ENCODE measurements at places on chromosomes 2 and 18.

DNA sequence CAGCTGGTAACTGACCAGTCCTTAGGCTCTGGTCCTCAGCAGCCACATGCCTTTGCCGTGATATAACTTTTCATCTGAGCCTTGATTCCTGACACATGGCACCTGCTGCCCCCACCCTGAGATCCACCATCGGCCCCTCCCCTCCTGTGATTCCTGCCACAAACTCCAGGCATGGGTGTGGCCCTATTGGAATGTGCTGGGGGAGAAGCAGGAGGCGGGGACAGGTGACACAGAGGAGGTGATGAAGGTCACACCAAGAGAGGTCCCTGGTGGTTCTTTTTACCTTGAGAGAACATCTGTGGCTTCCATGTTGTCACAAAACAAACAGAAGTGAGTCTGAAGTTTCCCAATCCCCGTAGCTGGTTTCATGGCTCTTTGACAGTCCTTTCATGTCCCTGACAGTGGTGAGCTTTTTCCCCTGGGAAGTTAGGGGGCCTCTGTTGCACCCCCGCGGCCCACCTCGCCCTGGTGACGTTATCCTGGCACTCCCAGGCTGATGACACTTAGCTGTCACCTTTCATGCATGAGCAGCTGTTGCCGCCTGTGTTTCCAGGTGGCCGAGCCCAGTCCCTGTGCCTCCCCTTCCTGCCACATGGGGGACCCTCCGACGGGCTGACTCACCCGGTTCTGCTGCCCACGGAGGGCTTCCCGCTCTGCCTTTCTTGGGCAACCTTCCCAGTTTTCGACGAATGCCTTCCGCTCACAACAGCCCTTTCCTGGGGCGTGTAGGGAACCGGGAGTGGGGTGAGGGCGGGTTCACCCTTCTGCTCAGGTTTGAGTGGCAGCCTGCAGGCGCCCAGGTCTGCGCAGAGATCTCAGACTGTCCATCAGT lies 66.3 kb upstream of the GLI2 start:
- no peaks in the 10 kb centered on the region for H3K36me3 ChIP-seq
- no peak overlapping the region for H3K27ac ChIP-seq
- no peaks in the 10 kb centered on the region for H3K4me1 ChIP-seq

DNA sequence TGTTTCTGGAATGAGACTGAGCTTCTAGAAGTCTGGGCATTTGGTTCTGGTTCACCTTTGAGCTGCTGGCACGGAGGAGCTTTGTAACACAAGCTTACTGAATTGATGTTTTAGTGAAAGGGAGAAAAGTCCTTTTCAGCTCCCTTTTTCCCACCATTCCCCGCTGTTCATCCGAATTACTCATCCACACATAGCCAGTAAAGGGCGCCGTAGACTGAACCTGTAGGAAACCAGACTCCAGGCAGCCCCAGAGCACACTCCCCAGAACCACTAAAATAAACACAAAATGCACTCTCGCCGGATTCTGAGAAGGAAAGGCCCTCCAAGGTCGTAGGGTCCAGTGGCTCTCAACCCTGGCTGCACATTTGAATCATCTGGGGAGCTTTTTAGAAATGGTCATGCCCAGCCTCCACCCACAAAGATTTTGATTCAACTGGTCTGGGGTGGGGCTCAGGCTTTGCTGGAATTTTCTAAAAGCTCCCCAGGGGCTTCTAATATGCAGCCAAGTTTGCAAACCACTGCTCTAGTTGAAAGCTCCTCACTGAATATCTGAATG lies 29.6 kb downstream of the TCF7L1 start:
- no peak overlapping the region for H3K4me3 ChIP-seq
- no peaks in the 10 kb centered on the region for H3K36me3 ChIP-seq
- no peaks in the 10 kb centered on the region for H3K27me3 ChIP-seq
- DNase-seq, result no peak
- no peak overlapping the region for H3K27ac ChIP-seq

GRCh38 chr2:169891593-169892298 lies 64.5 kb downstream of the UBR3 start:
- no peak overlapping the region for H3K27ac ChIP-seq
- no peaks in the 10 kb centered on the region for H3K27me3 ChIP-seq
- H3K4me1 ChIP-seq, result no peaks in the 10 kb centered on the region
- H3K36me3 ChIP-seq, result no peaks in the 10 kb centered on the region

- no peaks in the 10 kb centered on the region for H3K4me1 ChIP-seq
- H3K27me3 ChIP-seq, result no peaks in the 10 kb centered on the region
- no peak for DNase-seq
- H3K36me3 ChIP-seq, result no peaks in the 10 kb centered on the region
- no peak overlapping the region for H3K4me3 ChIP-seq
Observed at GRCh38 chr2:101442667-101443061, 32.2 kb downstream of the RFX8 start.

DNA sequence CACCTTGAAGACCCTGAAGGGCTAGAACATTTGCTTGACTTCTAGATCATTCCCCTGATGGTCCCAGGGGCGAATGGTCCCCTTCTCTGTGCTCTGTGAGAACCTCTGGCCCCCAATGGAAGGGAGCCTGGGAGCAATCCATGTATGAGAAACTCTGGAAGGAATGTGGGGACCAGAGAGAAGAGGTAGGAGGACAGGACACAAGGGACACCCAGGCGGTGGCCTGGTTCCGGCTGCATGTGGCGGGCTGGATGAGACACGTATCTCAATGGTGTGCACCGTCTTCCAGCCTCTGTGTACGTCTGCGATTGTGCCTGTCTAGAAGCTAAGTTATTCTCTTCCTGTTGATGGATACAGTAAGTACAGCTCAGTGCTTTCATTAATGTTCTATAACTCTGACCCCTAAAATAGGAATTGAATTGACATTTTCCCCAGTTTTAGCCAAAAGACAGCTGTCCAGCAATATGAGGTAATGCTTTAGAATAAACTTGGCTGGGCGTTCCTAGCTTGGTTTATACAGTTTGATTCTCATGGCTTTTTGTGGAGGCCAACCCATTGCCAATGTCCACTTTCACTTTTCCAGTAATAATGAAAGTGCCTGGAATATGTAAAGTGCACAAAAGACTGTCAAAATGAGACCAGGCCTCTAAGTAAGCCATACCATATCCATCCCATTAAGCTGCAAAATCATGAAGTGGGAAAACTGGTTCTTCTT lies 30.1 kb upstream of the COPS8 start:
- no peak overlapping the region for H3K27ac ChIP-seq
- no peak overlapping the region for H3K4me3 ChIP-seq
- no peaks in the 10 kb centered on the region for H3K27me3 ChIP-seq
- no peak for DNase-seq
- H3K36me3 ChIP-seq, result no peaks in the 10 kb centered on the region

- H3K27ac ChIP-seq, result peak overlapping the region; percentile 72
- no peak overlapping the region for H3K4me3 ChIP-seq
- H3K4me1 ChIP-seq, result peaks cover 11% of the 10 kb centered on the region
Observed at GRCh38 chr2:42876326-42876751, 84.0 kb upstream of the HAAO start.

DNA sequence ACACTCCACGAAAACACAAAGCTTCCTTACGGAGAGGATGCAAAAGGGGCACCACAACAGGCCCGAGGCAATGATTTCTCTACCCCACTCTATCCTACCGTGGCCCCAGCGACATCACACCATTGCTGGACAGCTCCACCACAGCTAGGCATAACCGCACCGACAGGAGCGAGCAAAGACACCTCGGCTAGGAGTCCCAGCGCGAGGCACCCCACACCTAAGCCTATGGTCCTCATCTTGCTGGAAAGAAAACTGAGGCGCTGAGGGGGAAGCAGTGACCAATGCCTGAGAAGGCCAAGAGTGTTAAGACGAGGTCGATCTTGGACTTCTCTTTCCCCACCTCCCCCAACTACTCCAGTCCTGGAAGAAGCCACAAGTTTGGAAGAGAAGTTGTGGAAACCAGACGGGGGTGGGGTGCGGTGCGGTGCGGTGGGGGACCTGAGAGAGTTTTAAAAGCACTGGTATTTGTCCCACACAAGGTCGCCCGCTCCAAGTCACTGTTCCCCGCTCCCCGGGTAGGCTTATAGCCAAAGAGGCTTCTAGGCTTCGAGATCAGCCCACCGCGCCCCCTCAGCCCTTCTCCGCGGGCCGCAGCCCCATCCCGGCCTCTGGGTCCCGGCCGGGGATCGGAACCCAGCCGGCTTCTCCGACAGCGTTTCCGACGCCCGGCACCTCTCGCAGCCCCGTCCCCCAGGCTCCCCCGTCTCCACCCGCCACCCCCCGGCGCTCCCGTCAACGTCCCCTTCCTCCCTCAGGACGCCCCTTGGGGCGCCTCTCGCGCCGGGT lies 766 bp downstream of the PDE6D start:
- peak; percentile 20 for DNase-seq
- peak overlapping the region; percentile 97 for H3K4me3 ChIP-seq
- H3K27ac ChIP-seq, result peak overlapping the region; percentile 89
- H3K36me3 ChIP-seq, result no peaks in the 10 kb centered on the region
- H3K27me3 ChIP-seq, result no peaks in the 10 kb centered on the region

DNA sequence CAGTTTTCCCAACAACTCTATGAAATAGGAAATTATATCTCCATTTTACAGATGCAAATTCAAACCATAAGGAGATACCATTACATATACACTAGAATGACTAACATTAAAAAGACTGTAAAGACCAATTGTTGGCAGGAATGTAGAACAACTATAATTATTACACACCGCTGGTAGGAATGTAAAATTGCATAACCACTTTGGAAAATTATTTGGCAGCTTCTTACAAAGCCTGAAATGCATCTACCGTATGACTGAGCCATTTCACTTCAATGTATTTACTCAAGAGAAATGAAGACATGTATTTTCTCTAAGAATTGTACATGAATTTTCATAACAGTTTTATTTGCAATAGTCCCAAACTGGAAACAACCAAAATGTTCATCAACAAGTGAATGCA lies 189.1 kb upstream of the BCL2L11 start:
- H3K27me3 ChIP-seq, result no peaks in the 10 kb centered on the region
- H3K4me1 ChIP-seq, result no peaks in the 10 kb centered on the region
- no peak overlapping the region for H3K27ac ChIP-seq
- H3K36me3 ChIP-seq, result no peaks in the 10 kb centered on the region
- DNase-seq, result no peak

- no peak for DNase-seq
- H3K4me1 ChIP-seq, result no peaks in the 10 kb centered on the region
- H3K36me3 ChIP-seq, result peaks cover 81% of the 10 kb centered on the region
- H3K27me3 ChIP-seq, result no peaks in the 10 kb centered on the region
- H3K4me3 ChIP-seq, result no peak overlapping the region
- H3K27ac ChIP-seq, result no peak overlapping the region
Observed at GRCh38 chr18:23523429-23524212, 20.3 kb downstream of the RMC1 start.

DNA sequence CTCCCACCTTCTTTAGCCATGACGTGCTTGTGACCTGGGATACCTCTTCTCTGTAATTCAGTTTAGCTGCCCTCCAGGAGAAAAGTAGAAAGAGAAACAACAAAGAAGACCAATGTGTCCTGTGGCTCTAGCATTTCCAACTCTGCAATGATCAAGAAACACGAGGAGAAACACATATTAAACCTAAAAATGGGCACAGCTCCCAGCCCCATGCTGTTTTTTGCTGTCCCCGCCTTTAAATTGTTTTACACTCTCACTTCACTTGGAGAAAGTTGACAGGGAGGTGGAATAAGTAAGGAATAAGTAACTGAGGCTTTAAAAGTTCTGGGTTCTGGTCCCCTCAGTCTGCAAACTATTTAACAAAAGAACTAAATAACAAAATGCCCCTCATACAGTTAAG lies 390.6 kb downstream of the TNS1 start:
- no peaks in the 10 kb centered on the region for H3K4me1 ChIP-seq
- H3K36me3 ChIP-seq, result no peaks in the 10 kb centered on the region
- H3K27ac ChIP-seq, result no peak overlapping the region
- no peak for DNase-seq

DNA sequence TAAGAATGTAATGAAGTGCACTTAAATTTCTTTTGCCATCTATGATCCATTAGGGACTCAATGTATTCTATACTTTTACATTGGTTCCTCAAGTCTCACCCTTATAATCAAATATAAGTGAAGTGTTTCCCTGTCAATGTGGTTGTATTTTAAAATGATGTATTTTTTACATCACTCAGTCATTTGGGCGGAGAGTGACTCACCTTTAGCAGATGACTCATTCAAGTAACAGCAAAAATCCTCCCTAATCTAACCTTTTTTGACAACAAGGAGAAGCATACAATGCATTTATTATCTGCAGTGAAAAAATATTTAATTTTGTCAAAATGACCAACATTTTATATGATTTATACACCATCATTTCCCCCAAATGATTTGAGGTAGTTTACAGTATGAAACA lies 94.4 kb downstream of the FANCL start:
- DNase-seq, result no peak
- no peak overlapping the region for H3K4me3 ChIP-seq
- H3K36me3 ChIP-seq, result no peaks in the 10 kb centered on the region
- H3K27ac ChIP-seq, result no peak overlapping the region
- H3K27me3 ChIP-seq, result no peaks in the 10 kb centered on the region

DNA sequence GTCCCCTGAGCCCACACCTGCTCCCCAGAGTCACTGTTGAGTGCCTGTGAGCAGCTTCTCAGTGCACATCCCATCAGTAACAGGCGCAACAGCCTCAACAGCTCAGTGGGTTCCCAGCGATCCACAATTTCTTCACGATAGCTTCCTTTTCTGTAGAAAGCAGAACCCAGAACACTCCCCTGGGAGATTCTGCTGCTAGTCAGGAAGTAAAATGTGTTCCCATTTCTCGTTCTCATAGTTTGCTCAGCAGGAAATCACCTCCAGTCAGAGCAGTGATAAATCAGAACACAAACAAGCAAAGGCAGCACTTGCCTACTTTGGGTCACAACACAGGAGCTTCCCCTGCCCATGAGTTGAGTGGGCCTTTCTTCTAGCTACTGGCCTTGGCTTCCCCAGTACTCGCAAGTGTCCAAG lies 48.9 kb upstream of the ATG16L1 start:
- H3K36me3 ChIP-seq, result no peaks in the 10 kb centered on the region
- H3K27me3 ChIP-seq, result no peaks in the 10 kb centered on the region
- H3K27ac ChIP-seq, result no peak overlapping the region
- H3K4me1 ChIP-seq, result no peaks in the 10 kb centered on the region

DNA sequence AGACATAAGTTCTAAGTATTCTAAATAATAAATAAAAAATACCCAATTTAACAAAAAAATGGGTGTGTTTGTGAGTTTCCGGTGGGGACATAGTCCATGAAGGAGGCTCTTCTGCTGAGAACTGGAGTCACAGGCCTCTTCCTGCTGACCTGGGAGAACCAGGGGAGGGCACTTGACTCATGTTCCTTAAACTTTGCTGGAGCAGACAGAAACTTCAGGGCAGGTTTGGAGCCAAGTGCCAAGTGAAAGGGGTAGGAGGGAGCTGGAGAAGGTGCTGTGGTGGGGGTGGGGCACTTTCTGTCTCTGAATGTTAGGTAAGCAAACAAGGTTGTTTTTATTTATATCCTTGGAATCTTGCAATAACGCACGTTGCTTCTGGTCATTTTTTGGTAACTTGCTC lies 78.8 kb upstream of the TTN start:
- no peak for DNase-seq
- no peaks in the 10 kb centered on the region for H3K36me3 ChIP-seq
- no peak overlapping the region for H3K27ac ChIP-seq
- no peaks in the 10 kb centered on the region for H3K4me1 ChIP-seq
